ENCODE measurements at places on chromosomes 1 and 21.

DNA sequence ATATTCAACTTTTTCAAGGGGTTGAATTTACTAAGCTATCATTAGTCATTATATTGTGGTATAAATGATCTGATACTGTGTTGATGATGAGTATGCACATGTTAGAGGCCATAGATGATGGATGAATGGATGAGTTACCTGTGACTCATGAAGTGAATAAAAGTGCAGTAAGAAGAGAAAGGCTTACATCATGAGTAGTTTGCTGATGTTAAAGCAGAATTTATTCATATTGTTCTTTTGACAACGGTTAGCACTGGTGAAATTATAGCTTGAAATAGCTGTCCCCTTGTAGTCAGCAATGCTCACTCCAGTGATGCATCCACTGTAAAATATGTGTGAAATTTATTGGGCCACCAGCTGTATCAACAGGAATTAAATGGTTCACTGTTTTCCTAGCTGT, 541.0 kb upstream of the ZRANB2 start:
- peak; percentile 45 for DNase-seq

DNA sequence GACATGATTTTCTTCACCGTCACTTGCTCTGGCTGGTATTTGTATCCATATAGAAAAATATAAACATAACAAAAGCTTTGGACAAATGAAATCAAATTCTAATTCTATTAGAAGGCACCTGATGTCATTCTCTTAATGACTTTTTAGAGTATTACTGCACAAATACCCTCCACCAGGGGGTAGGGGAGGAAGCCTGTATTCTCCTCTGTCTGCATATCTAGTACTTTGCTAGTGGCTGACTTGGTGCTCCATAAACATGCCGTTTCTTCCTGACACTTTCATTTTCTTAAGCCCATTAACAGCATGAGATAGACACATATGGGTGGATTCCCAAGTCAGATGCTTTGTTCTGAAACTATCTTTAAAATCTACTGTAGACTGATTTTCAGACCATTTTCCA, 20.6 kb upstream of the KCNJ15 start:
- DNase-seq, result peak; percentile 26

GRCh38 chr1:219226196-219226595, 52.5 kb downstream of the LYPLAL1 start:
- DNase-seq, result no peak

DNA sequence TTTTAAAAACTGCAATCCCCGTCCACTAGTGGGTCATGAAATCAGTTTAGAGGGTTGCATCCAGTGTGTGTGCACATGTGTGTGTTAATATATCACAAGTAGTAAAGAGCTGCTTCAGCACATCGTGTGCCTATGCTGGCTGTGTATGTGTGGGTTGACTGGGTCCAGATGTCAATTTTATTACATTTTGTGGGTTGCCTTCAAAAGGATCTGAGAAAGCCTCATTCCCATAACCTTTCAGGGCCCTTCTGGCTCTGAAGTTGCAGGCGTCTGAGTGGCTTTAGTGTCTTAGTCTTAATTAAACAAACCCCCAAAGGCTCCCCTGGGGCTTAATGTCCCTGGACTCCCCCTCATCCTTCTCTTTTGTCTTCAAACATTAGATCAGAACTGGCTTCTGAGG, 19.8 kb downstream of the PLA2G2D start:
- DNase-seq, result no peak

DNA sequence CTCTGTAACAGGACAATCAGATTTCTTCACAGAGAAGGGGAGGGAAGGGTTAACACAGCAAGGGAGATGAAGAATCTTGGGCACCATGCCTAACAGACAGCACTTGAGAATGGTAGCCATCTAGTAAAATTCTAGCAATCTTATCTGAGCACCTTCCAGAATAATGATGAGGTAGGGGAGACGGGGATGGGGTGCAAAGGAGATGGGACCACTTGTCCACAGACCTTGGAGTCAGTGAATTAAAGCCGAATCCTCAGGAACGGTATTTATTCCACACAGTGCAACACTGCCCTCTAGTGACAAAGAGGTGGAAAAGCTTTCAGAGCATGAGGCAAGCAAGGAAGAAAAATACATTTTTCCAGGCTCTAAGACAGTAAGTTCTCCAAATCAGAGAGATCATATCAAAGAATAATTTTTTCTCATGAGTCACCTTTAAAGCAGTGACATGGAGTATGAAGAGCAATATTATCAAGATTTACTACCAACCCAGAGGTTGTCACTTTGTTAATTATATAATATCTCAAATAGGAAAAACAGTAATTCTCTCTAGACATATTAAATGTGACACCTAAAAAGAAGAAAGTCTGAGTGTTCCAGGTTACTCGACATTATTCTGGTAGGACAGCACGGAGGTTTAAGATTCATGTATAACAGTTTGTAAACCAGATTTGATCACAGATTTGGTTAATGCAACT, 43.3 kb upstream of the LPAR3 start:
- peak; percentile 74 for DNase-seq

- DNase-seq, result no peak
Measured at GRCh38 chr1:75426688-75427087, 184.2 kb downstream of the SLC44A5 start.

GRCh38 chr1:109395602-109396512, 1.9 kb downstream of the SORT1 start:
- DNase-seq, result peak; percentile 89

- no peak for DNase-seq
Measured at GRCh38 chr1:174413632-174414031, 34.1 kb upstream of the GPR52 start.

DNA sequence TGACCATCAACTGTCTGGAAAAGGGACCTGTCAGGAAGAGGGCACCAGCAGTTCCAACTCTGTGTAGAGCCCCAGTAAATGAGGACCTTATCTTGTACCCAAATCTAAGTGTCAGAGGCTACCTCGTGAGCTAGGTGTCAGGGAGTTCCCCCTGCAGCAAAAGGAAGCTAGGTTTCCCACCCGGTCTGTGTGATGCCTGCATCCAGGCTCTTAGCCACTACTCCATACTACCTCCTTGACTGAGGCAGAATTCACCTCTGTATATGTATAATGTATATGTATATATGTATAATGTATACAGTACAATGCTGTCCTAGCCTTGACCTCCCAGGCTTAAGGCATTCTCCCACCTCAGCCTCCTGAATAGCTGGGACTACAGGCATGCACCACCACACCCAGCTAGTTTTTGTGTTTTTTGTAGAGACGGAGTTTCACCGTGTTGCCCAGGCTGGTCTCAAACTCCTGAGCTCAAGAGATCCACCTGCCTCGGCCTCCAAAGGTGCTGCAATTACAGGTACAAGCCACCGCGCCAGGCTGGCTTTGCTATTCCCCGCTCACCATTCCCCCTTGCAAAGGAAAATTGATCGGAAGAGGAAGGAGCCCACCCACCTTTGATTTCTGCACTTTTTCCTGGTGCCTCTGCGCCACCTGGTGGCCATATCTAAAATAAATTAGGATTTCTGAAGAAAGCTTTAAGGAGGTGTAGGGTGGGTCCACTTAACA, 15.7 kb upstream of the LUZP1 start:
- DNase-seq, result peak; percentile 53

- DNase-seq, result no peak
Measured at GRCh38 chr1:113247782-113248181, 142.5 kb upstream of the MAGI3 start.

GRCh38 chr21:39000496-39000895, 182.8 kb downstream of the PSMG1 start:
- no peak for DNase-seq

DNA sequence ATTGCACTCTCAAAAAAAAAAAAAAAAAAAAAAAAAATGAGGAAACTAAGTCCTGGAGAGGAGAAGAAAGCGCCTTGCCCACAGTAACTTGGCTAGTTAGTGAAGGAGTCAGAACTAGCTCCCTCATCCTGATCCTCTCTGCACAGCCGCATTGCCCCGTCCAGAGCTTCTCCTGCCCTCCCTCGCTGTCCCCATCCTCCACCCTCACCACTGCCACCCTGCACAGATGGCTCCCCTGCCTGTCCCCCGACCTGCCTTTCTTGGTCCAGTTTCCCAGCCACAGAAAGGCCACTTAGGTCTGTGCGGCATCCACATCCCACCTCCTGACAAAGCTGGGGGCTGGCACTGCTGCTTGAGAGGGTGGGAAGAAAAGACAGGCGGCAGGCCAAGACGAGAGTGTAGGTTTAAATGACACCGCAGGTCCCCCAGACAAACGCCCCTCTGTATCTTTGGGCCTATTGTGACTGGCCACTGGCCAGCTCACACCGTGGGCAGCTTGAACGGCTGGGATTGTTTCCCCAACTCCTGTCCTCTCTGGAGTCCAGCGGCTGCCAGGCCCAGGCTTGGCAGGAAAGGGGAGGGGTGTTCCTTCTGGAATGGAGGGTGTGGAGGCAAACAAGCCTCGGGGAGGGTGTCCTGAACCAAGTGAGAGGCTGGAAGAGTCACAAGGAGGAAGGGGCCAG, 20.2 kb downstream of the NCMAP start:
- no peak for DNase-seq

GRCh38 chr1:26187882-26188281, 2.5 kb upstream of the CATSPER4 start:
- DNase-seq, result no peak

DNA sequence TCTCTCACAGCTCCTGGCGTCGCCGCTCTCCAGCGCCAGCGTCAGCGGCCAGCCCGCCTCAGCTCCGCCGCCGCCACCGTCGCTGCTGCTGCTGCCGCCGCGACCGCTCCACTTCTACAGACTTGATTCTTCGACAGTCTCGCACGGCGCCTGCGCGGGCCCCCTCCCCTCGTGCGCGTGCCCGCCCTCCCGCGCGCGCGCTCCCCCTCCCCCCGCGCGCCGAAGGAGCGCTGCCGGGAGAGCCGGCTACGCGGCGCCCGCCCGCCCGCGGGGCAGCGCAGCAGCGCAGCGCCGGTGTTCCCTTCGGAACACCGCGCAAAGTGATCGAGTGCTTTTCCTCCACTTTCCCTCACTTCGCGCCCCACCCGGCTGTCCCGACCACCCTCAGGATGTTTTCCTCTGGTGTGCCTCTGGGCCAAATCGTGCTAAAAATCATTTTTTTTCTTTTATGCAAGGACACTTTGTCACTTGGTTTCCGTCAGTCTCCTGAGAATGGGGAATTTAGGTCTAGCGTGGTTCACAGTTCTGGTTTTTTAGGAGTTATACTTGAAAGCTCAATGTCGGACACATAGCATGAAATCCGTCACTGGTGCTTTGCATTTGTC, at the start of gene IRF2BP2:
Gene IRF2BP2 (minus strand): TSS at position 118 of the 605 bp plus-strand sequence. CDS start 684 bp downstream, outside the sequence.
- peak; percentile 88 for DNase-seq

DNA sequence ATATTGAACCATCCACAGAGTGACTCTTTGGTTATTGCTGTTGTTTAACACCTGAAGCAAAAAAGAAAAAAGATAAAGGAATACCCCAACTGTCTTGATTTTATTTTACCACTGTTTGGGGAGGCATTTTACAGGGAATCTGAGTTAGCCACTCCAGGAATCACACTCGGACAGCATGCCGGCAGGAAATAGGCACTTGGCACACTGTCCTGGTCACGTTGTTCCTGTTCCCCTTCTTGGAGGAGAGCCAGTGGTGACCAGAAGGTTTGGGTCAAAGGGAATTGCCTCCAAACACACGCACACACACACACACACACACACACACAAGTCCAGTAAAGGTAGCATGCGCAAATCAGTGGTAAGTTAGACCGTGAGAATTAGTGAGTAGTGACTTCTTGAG, 13.8 kb downstream of the RGS4 start:
- no peak for DNase-seq

GRCh38 chr1:210647406-210648333, 319.0 kb downstream of the HHAT start:
- DNase-seq, result peak; percentile 29

DNA sequence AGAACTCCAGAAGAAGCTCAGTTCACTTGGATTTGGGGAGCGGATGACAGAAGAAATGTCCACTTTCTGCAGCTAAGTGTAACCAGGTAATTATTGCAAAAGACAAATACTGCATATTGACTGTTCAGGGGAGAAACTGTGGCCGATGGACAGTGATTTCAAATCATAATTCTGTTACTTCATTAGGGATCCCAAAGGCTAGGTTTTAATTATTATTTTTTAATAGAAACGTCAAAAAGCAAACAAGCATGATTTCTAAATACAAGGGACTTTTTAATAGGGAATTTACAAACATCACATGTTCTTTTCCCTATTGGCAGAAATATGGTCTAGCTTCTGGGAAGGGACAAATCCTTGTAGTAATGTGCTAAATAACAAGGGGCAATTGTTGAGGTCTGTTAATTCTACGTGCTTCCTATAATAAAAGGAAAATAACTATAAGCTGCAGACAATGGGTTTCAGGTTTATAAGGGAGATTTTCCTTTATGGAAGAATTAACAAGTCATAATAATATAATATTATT, 15.5 kb downstream of the DIPK1A start:
- no peak for DNase-seq

DNA sequence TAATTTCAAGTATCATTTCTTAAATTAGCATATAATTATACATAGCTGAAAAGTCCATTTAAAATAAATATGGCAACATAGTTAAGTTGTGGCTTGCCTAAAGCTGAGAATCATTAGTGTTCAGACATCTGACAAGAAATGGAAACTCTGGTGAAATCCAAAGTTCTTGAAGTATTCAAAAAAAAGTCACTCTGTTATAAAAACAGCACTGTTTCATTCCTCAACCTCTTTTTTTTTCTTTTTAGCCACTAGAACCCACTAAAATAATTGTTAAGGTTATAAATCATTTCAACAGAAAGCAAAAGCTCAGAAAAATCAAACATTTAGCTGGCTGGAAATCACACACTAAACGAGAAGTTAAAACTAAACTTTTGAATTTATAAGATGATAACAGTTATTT, 476.7 kb downstream of the LTN1 start:
- DNase-seq, result peak; percentile 62

- no peak for DNase-seq
Measured at GRCh38 chr1:3955196-3955772, 55.2 kb upstream of the C1orf174 start.

GRCh38 chr1:80535466-80535865, 1265.3 kb upstream of the ADGRL2 start:
- DNase-seq, result no peak

- no peak for DNase-seq
Measured at GRCh38 chr1:204684571-204685235, 835 bp downstream of the LRRN2 start.

GRCh38 chr1:38814444-38814983, 45.1 kb downstream of the RRAGC start:
- no peak for DNase-seq

GRCh38 chr1:75710832-75711231, 13.7 kb upstream of the ACADM start:
- DNase-seq, result no peak

GRCh38 chr1:27567971-27568299, 36.0 kb downstream of the AHDC1 start:
- no peak for DNase-seq

- no peak for DNase-seq
Measured at GRCh38 chr1:7198664-7199063, 413.4 kb downstream of the CAMTA1 start.

- DNase-seq, result no peak
Measured at GRCh38 chr1:84617349-84617748, 43.1 kb upstream of the CTBS start.

DNA sequence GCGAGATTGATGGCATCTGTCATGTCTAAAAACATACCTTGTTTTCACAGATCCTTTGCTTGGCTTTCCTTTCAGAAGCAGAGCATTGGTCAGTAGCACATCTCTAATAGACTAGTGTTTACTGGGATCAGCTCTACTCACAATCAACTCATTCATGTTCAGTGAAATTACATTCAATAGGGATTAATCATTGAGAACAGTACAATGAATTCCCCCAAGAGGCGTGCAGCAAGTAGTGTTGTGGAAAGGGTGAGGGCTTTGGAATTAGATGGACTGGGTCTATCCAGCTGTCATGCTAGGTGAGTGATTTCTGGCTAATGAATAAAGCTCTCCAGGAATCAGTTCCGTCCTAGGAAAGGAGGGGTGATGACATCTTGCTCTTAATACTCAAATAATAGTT, 155.2 kb upstream of the COA6 start:
- DNase-seq, result no peak

- DNase-seq, result peak; percentile 82
Measured at GRCh38 chr1:206866062-206866461, 639 bp downstream of the IL20 start.
